ENCODE measurements at places on chromosomes 3 and 15.

GRCh38 chr3:30421266-30421665, 185.1 kb upstream of the TGFBR2 start:
- no peak for DNase-seq

GRCh38 chr3:94069194-94069813, 6.4 kb downstream of the NSUN3 start:
- no peak for DNase-seq

- no peak for DNase-seq
Observed at GRCh38 chr15:58472821-58473581, 41.2 kb downstream of the LIPC start.

DNA sequence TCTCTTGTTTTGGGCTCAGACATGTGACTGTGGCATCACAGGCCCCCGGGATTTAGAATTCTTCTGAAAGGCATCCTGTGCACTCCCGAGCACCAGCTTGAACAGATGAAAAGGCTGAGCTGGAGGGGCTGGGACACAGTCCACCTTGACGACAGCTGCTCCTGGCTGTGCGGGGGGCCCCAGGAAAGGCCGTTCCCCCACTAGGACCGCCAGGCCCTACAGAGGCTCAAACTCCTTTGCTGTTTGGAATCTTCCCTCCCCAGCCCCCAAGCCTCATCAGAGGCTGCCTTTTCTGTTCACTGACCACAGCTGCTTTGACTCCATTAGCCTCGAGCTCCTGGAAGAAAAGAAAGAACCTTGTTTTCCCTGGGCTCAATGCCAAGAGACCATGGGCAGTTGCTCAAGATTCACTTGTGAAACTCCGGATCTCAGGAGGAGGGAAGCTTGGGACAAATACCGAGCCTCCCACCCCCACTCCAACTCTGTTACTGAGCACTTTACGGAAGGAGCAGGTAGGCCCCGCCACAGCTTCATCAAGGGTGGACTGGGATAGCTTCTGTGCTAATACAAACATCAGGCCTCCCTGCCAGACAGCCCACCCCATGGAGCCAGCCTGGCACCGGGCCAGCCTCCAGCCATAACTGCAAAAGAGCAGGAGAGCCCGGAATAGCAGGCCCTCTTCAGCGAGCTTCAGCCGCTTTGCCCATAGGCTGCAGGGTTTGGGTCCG, 15.7 kb downstream of the CIDEC start:
- no peak for DNase-seq

GRCh38 chr3:13025090-13025489, 48.1 kb downstream of the IQSEC1 start:
- no peak for DNase-seq

DNA sequence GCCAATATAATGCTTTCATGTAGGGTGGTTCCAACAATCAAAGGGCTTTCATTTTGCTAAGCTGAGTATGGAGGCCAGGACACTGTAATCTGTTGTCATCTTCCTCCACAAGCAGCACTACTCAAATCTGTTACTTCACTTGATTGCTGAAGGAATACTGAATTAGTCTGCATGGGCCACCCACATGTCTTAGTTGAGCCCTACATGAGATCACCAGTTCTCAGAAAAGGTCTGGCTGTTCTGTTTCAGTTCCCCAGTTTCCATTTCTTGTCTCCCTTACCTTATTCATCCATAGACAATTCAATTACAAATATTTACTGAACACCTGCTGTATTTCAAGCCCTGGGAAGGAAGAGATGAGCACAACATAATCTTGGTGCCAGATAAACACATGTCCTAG, 119.2 kb downstream of the FHIT start:
- DNase-seq = no peak

GRCh38 chr15:48644827-48645557, 517 bp downstream of the FBN1 start:
- DNase-seq = no peak

DNA sequence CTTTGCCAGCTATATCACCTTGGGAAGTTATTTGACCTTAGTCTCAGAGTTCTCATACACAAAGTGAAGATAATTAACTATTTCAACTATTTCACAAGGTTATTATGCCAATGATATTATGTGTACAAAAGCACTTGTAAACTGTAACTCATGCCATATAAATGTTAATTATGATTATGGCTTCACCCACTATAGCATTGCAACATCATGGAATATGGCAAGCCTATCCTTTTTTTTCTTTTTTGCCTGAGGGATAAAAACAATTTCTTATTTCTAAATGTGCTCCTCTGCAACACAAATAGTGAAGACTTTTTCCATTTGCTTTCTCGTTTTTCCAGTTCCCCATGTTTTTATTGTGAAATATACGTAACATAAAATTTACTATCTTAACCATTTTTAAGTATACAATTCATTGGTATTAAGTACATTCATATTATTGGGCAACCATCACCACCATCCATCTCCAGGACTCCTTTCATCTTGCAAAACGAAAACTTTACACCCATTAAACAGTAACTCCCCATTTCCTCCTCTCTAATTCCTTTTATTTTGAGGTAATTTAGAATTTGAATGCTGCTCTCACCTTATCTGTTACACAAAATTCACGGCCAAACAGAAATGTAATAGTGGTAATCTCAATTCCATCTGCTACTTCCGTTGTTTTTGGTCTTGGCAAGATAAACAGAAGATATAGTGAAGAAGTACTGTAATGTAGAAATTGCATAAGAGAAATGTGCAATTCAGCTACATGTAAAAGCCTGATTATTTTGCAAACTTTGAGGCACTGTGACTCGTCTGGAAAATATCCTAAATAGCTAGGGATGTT, 46.3 kb downstream of the NANOGP8 start:
- DNase-seq = no peak

DNA sequence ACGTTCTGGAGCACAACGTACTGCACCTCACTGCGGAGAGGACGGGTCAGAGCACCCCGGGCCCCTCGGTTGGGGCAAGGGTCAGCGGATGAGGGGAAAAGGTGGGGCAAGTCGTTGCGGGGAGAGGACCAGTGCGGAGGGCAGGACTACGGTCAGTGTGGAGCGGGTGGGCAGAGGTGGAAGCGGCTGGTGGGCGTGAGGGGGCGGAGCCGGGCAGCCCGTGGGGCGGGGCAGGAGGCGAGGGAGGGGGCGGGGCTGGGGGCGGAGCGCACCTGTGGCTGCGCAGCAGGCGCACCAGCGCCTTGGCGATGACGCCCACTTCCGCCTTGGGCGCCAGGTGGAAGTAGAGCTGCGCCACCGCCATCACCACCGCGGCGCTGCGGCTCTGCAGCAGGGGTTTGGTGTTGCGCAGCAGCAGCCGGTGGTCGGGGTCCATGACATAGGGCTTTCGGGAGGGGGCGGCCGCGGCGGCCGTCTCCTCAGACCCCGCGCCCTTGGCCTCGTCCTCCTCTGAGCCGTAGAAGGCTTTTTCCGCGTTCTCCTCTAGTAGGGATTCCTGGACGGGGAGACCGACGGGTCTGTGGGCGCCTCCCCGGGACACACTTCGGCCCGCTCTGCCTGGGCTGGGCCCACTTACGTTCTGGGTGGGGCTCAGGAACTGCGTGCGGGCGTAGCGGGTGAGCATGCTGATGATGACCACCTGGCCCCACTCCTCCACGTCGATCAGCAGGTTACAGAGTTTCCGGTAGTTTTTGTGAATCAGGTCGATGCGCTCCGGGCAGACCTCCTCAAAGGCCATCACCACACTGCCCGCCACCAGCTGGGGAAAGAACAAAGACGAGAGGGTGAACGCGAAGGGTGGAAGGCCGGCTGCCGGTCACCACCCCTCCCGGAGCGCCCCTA, 29.2 kb downstream of the AP3B2 start:
- no peak for DNase-seq

GRCh38 chr3:35422836-35423601, 216.3 kb upstream of the ARPP21 start:
- DNase-seq = no peak

DNA sequence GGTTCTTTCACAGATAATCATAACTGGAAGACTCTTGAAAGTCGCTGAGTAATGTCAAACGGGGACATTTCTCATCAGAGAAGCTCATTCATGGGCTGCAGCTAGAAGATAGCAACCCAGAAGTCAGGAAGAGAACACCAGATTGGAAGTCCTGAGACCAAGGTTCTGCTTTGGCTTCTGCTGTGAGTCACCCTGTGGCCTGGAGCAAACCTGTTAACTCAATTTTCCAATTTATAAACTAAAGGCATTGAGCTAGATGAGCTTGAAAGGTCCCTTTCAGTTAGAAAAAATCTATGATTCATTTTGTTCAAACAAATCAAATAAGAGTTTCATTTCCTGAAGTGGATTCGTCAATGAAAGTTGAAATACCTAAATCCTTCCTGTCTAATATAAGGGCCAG, 402.2 kb downstream of the EPHB1 start:
- no peak for DNase-seq

- no peak for DNase-seq
Observed at GRCh38 chr3:49611291-49611690, 57.0 kb downstream of the BSN start.

- DNase-seq = no peak
Observed at GRCh38 chr15:98034731-98035130, 74.2 kb downstream of the ARRDC4 start.

- no peak for DNase-seq
Observed at GRCh38 chr3:193819117-193820010, 226.4 kb downstream of the OPA1 start.

- DNase-seq = no peak
Observed at GRCh38 chr3:38614651-38615352, 34.7 kb downstream of the SCN5A start.

GRCh38 chr15:83445643-83446042, 1.5 kb upstream of the SH3GL3 start:
- DNase-seq = no peak

DNA sequence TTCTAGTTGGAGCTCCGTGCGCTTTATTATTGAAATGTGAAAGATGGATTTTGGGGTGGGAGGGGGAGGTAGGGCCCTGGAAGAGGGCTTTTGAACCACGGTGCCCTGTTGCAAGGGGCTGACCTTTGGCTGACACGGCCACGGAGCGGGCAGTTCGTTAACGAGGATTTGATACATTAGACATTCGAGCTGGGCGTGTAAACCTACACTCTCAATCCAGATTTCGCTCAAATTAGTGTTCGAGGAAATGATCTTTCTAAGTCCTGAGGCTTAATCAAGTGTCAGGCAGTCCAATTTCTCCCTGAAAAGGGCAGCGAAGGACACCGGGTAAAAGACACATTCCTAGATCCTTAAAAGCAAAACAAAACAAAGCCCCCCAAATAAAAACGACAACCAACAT, 13.0 kb downstream of the ZIC1 start:
- no peak for DNase-seq

DNA sequence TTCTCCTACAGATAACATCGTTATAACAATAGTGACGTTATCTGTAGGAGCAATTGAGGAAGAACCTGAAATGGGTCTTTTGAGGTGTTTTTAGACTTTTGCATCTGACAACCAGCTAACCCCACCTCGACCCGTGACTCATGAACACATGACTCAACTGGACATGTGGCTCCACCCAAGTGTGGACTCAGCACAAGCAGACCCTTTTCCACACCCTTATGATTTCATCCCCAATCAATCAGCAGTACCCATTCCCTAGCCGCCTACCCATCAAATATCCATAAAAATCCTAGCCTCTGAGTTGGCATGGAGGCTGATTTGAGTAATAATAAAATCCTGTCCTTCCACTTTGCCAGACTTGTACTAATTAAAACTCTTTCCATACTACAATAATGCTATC, 255.4 kb downstream of the ARPP21 start:
- DNase-seq = no peak

- no peak for DNase-seq
Observed at GRCh38 chr3:28099296-28099695, 142.1 kb upstream of the CMC1 start.

DNA sequence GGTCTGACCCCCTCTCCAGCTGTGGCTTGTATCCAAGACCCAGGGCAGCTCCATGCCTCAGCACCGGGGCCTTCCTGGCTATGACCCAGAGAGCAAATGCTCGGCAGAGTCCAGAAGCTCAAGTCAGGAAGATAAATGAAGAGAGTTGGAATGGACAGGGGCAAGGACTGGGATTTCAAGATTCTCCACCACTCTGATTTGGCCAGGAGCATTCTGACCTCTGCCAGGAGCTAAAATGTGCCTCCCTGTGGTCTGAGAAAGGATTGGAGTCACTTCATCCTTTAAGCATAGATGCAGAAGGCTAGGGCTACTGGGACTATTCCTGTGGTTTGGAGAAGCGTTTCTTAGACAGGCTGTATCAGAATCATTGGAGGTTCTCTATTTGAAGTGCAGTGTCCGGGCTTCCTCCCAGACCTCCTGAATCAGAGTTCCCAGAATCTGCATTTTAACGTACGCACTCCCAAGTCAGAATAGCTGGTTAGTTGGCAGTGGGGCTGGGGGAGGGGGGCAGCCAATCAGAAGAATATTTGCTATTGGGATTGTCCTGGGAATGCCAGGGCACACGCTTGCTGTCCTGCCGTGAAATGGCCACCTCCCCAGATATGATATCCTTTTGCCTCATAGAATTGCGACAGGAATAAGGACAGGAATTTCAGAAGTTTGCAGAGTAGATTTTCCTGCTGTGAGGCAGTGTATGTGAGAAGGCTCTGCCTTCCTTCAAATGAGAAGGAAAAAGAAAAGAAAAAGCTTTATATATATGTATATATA, 57.4 kb downstream of the HRH1 start:
- DNase-seq = no peak

DNA sequence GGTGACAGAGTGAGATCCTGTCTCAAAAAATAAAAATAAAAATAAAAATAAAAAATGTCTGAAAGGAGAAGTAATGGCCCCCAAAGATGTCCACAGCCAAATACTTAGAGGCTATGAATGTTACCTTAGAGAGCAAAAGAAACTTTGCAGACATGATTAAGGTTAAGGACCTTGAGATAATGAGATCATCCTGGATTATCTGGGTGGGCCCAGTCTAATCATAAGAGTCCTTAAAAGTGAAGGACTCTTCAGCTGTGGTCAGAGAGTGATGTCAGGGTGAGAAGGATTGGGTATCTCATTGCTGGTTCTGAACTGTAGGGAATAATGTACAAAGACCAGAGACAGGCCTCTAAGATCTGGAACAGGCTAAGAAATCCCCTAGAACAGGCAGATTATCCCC, 84.9 kb upstream of the POU1F1 start:
- no peak for DNase-seq

DNA sequence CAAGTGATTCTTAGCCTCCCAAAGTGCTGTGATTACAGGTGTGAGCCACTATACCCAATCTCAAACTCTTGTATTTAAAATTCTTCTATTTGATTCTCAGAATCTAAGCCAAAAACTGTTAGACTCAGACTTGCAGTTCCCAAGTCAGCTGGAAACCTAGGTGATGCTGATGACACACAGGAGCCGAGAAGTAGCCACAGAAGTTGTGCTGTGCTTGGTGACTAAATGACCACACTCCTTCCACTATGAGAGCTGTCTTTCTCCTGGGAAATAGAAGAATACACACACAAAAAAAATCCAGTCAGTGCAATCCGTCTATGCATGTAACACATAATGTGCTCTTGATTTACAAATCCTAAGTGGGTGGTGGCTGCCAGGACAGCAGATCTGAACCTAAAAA, 33.9 kb downstream of the ILDR1 start:
- DNase-seq = no peak

DNA sequence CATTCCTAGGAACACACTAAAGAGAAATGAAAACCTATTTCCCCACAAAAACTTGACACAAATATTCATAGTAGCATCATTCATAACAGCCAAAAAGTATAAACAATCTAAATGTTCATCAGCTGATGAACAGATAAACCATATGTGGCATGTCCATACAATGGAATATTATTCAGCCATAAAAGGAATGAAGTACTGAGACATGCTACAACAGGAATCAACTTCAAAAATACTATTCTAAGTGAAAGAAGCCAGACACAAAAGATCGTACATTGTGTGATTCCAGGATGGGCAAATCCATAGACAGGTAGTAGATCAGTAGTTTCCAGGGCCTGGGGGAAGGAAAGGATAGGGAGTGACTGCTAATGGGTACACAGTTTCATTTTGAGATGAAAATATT, 118.0 kb downstream of the GSK3B start:
- no peak for DNase-seq

Data from esophagus squamous epithelium (tissue), 5 donors.